ENCODE measurements at places on chromosomes 3 and 15. TPM values are rescaled to one million over a fixed set of nuclear protein-coding genes. Genes with fewer than 3 reads are reported as not detected.

- no peak overlapping the region for H3K27ac ChIP-seq
- H3K4me3 ChIP-seq = no peak overlapping the region
- no peaks in the 10 kb centered on the region for H3K36me3 ChIP-seq
- no peaks in the 10 kb centered on the region for H3K27me3 ChIP-seq
Measured at GRCh38 chr3:110006913-110007312, 669.6 kb upstream of the DPPA4 start.

GRCh38 chr3:32593903-32594525 lies 23.4 kb upstream of the DYNC1LI1 start:
- no peaks in the 10 kb centered on the region for H3K27me3 ChIP-seq
- no peak overlapping the region for H3K27ac ChIP-seq
- H3K4me1 ChIP-seq = no peaks in the 10 kb centered on the region
- DNase-seq = no peak
- H3K4me3 ChIP-seq = no peak overlapping the region

DNA sequence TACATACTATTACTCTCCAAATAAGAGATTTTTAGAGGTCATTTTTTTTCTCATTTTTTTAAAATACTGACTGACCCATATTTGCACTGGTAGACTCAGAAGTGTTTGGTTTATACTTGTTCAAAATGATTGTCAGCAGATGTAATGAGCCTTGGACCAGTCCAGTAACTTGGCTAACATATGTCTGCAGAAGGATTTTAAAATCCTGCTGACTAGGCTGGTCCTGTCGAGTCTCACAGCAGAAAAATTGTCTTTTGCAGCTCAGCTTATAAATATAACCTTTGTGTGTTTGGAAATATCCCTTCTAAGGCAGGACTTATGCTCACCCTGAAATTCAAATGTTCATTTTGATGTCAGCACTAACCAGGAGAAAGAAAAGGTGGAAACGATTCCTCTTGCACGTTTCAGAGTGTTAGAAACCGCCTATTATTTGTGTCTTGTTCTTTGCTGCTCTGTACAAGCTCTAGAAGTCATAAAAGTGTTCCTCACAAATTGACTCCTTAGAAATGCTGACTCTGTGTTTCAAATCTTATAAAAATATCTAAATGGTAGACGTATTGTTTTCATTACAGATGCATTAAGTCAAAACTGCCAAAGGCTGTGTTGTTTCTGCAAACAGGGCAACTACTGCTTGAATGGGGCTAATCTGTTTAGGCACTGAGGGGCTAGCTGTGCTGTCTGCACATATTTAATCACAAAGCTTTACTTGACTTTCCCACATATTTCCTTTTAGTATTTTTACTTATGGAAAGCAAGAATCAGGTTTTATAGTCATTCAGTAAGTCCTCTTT lies 95.3 kb downstream of the CHL1 start:
- no peaks in the 10 kb centered on the region for H3K36me3 ChIP-seq
- H3K27ac ChIP-seq = no peak overlapping the region
- no peaks in the 10 kb centered on the region for H3K27me3 ChIP-seq
- H3K4me3 ChIP-seq = no peak overlapping the region
- no peaks in the 10 kb centered on the region for H3K4me1 ChIP-seq

ZNF609 gene
- total RNA-seq = 81.8 TPM

DNA sequence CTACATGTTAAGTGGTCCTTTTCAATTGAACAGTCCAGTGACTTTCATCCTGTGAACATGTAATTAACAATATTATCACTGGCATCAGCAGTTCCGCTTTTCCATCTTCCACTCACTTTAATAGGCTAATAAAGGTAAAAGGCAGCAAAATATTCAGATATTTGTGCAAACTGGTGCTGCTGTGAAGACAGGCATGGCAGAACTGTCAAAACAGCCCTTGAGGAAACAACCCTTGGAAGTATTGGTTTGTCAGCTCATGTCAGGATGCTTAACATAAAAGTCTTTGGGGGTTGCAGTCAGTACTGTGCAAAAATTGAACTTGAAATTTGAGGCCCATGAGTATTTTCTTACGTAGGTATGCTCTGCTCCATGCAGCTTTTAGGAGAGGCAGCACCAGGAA lies 72.0 kb upstream of the CMTM7 start:
- no peak for DNase-seq
- H3K4me3 ChIP-seq = no peak overlapping the region
- no peaks in the 10 kb centered on the region for H3K27me3 ChIP-seq
- no peak overlapping the region for H3K27ac ChIP-seq

CPNE9 gene
- not detected for total RNA-seq

DNA sequence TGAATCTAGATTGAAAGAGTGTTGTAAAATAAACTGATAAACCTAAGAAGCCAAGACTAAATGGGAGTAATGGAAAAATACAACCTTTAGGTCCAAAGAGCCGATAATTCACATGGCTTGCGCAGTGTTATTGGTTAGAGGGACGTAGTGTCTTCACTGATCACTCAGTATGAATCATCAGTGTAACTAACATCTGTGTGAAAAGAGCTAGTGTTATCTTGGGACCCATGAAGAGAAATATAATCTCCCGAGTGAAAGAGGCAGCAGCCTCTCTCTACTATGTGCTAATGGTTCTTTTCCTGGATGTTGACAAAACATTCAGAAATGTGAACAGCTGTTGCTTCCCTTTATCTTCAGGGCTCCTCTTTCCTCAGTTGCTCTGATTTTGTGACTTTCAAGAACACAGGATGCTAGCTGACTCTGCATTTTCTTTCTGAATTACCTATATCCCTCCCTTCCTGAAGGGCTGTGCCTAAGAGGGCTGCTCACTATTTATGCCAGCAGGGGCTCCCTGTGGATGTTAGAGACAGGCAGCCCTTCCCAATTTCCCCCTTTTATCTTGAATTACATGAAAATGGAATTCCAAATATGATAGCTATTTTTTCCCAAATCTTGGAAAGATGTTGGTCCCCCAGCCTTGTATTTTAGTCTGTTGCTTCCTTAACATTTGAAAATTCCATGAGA lies 128.8 kb downstream of the GRM7 start:
- no peak overlapping the region for H3K27ac ChIP-seq
- no peaks in the 10 kb centered on the region for H3K27me3 ChIP-seq
- no peak for DNase-seq
- H3K4me3 ChIP-seq = no peak overlapping the region
- H3K4me1 ChIP-seq = no peaks in the 10 kb centered on the region
- no peaks in the 10 kb centered on the region for H3K36me3 ChIP-seq

DNA sequence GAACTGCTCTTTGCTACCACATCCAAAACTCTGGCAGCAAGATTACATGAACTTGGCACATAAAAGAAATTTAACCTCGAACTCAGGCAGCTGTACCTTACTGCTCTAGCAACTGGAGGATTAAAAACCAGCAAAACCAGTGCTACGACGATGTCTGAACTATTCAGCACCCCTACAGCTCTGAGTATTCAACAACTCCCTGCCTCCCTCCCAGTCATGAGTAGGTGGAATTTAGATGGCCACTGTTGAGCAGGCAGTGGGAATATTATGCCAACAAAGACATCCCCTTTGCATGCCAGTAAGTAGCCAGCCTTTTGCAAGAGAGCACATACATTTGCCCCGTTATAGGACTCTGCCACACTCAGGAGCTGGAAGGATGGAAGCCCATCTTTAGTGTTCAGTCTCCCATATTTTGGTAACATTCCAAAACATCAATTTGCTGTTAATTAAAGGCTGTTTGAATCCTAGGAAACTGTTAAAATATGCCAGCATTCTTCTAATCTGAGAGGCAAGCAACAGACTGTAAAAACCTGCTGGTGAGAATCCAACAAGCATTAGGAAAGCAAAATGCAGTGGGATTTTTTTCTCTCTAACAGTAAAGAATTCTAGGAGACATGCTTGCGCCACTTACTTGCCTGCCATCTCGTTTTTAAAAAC lies 85.4 kb downstream of the ZNF385D start:
- H3K27me3 ChIP-seq = no peaks in the 10 kb centered on the region
- no peak for DNase-seq

FBXW12 gene
- total RNA-seq = not detected

SCAMP5 gene
- total RNA-seq = 0.51 TPM

SLC33A1 gene
- 17.4 TPM for total RNA-seq

GRCh38 chr3:88282528-88283241 lies 132.9 kb downstream of the C3orf38 start:
- DNase-seq = no peak
- no peak overlapping the region for H3K27ac ChIP-seq
- no peaks in the 10 kb centered on the region for H3K4me1 ChIP-seq
- H3K36me3 ChIP-seq = no peaks in the 10 kb centered on the region
- no peak overlapping the region for H3K4me3 ChIP-seq
- no peaks in the 10 kb centered on the region for H3K27me3 ChIP-seq

DNA sequence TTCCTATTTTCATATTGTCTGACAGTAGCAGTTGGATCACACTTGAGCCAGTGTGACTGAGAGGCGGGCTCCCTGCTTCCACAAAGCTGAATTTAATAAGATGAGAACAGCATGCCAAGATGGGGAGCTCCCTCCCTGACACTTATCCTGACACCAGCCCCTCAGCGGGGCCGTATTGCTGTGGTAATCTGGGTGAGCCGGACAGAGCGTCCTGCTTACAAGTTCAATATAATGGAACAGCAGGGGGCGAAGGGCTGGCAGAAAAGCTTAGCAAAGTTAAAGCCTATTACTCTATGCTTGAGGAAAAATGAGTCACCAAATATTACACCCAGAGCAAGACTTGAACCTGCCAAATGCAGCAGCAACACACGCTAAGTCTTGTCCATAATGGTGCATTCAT lies 163.8 kb upstream of the CMC1 start:
- H3K4me3 ChIP-seq = no peak overlapping the region
- H3K27ac ChIP-seq = no peak overlapping the region
- no peaks in the 10 kb centered on the region for H3K36me3 ChIP-seq
- DNase-seq = no peak
- no peaks in the 10 kb centered on the region for H3K27me3 ChIP-seq
- H3K4me1 ChIP-seq = no peaks in the 10 kb centered on the region
